Keratinocyte (primary cell): ENCODE measurements at places on chromosomes 4 and X. TPM values are rescaled to one million over a fixed set of nuclear protein-coding genes. Genes with fewer than 3 reads are reported as not detected.

GCNA gene
- 0.46 to 1.2 TPM (median 1.0 TPM) in 3 replicates for polyA plus RNA-seq

GRCh38 chr4:148344941-148345340, 97.3 kb downstream of the NR3C2 start:
- DNase-seq = no peak

GAGE12E gene
- polyA plus RNA-seq = not detected in 3 replicates

- no peak for DNase-seq
These were observed 121.0 kb upstream of the TEX13D start for GRCh38 chrX:124211312-124211942.

GRCh38 chr4:153643406-153644383, 40.4 kb upstream of the TLR2 start:
- no peak for DNase-seq

EFHC2 gene
- 0.59 to 0.98 TPM (median 0.98 TPM) in 3 replicates for polyA plus RNA-seq

AFP gene
- polyA plus RNA-seq = 1.3 to 2.8 TPM (median 1.8 TPM) in 3 replicates

DNA sequence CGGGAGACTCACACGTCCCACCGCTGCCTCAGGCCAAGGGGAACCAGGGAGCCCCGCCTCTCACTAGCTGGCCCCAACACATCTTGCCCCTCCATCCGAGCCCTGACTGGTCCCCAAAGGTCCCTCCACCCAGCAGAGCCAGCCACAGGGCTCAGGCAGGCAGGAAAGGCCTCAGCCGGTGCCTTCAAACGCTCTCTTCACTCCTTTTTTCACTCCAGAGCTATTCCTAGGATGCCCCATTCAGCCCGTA, 1.5 kb upstream of the ARHGAP4 start:
- no peak for DNase-seq

GRCh38 chrX:15319075-15319474, 3.6 kb upstream of the ASB11 start:
- no peak for DNase-seq

HSD17B13 gene
- not detected in 3 replicates for polyA plus RNA-seq

ZFYVE28 gene
- polyA plus RNA-seq = 0.16 to 0.72 TPM (median 0.33 TPM) in 3 replicates

DUSP21 gene
- polyA plus RNA-seq = not detected in 3 replicates

DNA sequence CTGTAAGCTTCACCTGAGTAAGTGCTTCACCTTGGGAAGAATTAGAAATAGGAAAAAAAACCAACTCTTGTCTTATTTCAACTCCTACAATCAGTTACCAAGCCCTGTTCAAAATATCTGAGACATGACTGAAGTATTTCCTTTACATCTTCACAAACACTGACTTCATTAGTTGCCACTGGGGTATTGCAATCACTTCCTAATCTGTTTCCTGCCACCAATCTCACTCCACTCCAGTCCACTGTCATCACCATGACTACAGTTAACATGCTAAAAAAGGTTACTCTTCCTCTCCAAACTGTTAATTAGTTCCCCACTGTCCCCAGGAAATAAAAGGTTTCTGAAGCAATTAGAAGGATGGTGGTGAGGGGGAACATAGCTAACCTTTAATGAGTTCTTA, 3.3 kb upstream of the SUPT20HL1 start:
- DNase-seq = no peak

RHOXF2 gene
- polyA plus RNA-seq = not detected in 3 replicates

DNA sequence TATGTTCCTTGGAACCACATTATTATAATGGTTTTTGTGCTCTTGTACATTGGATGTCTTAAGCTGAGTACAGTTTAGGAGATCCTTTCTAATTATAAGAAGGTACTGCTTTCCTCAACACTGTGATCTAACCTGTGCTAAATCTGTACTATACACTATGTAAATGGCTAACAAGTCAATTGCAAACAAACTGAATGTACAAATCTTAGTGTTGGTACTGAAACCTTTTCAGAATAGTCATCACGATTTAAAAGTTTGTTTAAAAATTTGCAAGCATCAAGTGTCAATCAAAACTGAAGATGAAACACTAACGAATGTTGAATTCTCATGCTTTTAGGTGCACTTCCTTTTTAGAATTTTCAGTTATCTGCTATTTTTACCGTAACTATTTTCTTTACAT, 2090.4 kb upstream of the TENM3 start:
- no peak for DNase-seq

RPGR gene
- polyA plus RNA-seq = 1.1 to 2.4 TPM (median 1.6 TPM) in 3 replicates

DNA sequence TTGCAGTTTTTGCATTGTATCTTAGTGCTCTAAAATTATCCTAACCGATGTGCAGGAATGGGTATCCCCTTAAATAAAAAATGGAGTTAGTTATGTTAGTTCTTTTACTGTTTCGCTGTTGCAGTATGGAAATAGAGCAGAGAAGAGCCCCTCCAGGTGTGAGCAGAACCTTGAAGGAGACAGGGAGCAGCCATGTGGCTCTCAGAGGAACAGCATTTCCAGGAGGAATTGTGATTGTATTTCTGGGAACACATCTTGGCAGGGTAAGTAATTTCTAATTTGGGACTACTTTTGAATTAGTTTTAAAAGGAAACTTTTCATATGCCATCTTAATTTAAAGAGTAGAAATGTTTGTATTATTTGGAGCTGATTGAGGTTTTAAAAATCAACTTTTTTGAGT, 5.3 kb upstream of the CCDC158 start:
- no peak for DNase-seq

GRCh38 chr4:74072739-74073138, 26.3 kb downstream of the CXCL2 start:
- no peak for DNase-seq

DNA sequence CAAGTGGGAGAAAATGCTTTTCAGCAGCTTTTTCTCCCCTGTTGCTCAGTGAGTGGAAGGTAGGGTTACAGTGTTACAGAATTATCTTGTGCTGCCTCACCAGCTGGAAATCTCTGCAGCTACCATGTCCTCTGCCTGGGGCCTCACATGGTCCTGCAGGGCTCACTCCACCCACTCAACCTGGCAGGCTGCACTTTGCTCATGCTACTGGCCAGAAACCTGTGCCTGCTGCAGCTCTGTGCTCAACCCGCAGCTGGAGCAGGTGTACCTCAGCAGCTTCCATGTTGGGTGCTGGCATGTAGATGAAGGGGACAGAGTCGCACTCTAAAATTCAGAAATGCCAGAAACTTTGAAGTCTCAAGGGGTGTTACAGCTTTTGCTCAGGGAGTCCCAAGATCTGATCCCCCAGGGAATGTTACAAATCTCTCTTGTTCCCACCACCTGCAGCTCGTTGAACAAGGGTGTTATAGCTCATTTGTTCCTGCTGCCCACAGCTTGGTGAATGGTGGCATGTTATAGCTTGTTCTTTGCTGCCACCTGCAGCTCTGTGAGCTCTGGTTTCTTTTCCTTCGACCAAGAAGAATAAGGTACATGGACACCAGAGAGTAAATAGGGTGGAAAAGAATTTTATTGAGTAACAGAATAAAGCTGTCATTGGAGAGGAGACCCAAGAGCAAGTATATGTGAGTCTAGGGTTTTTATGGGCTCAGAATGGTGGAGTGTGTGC, 845.8 kb downstream of the TECRL start:
- DNase-seq = no peak

FAAH2 gene
- 1.1 to 2.1 TPM (median 1.7 TPM) in 3 replicates for polyA plus RNA-seq
